ENCODE measurements at places on chromosomes 7 and 10.

GRCh38 chr10:122348512-122348911 lies 26.0 kb upstream of the PLEKHA1 start:
- no peak overlapping the region for H3K27ac ChIP-seq
- no peak overlapping the region for H3K4me3 ChIP-seq
- DNase-seq = no peak
- no peaks in the 10 kb centered on the region for H3K4me1 ChIP-seq
- no peaks in the 10 kb centered on the region for H3K36me3 ChIP-seq

GRCh38 chr10:89521368-89521767 lies 14.0 kb downstream of the SLC16A12 start:
- no peaks in the 10 kb centered on the region for H3K36me3 ChIP-seq
- H3K4me3 ChIP-seq = no peak overlapping the region
- H3K27ac ChIP-seq = no peak overlapping the region
- no peak for DNase-seq

- H3K4me3 ChIP-seq = no peak overlapping the region
- H3K27ac ChIP-seq = no peak overlapping the region
- H3K27me3 ChIP-seq = peaks cover 13% of the 10 kb centered on the region
- no peaks in the 10 kb centered on the region for H3K36me3 ChIP-seq
- no peaks in the 10 kb centered on the region for H3K4me1 ChIP-seq
Observed at GRCh38 chr10:97704341-97704740, 9.2 kb upstream of the MARVELD1 start.

DNA sequence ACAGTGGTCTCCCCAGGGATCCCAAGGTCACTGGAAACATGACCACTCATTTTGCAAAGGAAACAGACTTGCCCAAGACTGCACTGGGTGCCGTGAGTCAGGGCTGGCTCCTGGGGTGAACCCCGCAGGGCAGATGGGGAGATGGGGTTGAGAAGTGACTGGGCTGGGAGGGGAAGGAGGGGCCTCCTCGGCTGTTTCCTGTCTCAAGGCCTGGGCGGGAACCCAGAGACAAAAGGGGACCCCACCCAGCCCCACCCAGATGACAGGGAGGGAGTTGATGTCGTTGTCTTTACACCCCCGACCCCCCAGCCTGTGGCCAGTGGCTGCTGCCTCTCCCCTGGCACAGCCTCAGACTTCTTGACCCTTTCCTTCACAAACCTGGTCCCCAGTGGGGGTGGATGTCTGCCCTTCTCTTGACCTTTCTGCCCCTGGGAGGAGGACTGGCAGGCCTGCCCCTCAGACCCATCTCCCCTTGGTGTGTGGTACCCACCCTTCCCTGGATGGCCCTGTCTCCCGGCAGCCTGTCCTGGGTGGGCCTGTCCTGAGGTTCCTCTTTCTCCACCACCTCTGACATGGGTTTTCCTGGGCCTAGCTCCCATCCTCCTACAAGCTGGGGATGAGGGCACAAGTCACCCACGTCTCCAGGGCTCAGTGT lies 1.4 kb downstream of the MYO1G start:
- peaks cover 51% of the 10 kb centered on the region for H3K4me1 ChIP-seq
- peak overlapping the region; percentile 90 for H3K27ac ChIP-seq

GRCh38 chr10:66931340-66931948 lies 5.6 kb downstream of the LRRTM3 start:
- H3K36me3 ChIP-seq = no peaks in the 10 kb centered on the region
- H3K4me1 ChIP-seq = no peaks in the 10 kb centered on the region

DNA sequence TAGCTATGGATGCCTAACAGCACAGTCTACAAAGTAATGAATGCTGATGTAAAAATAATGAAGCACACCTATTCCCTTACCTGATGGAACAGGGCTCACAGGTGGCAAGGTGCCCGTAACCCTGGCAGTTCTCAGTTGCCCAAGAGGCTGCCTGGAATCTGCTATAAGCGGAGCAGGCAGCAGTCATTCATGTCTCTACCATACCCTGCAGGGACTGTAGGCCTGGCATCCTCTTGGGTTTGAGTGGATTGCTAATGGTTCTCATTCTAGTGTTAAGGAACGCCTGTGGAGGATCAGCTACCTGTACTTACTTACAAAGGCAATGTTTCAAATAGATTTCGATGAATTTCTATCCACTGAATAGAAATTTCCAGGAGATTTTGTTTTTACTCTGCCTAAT lies 38.4 kb downstream of the BAIAP2L1 start:
- H3K4me3 ChIP-seq = no peak overlapping the region
- no peak overlapping the region for H3K27ac ChIP-seq
- DNase-seq = no peak

DNA sequence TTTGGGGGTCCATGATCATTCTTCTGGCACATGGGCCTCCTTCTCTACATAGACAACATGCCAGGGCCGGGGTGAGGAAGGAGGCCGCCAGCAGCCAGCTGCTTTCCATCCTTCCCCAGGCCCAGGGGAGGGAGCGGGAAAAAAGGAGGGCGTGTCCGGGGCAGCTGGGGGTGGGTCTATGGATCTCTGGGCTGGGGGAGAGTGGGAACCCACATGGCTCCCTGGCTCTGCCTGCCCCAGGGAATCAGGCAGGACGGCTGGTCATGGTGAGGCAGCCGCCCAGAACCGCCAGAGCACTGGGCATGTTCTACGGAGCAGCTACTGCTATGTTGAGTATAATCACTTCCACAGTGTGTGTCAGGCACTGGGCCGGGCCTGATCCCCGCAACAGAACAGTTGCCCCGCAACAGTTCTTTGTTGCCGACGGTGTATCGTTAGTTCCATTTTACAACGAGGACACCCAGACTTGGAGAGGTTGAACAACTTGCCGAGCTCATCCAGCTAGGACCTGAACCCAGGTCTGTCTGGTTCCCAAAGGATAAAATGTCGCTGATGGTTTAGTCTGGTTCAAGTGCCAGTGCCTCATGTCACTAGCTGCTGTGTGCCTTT lies 6.4 kb upstream of the IRF5 start:
- peaks cover 8% of the 10 kb centered on the region for H3K4me1 ChIP-seq
- H3K36me3 ChIP-seq = peaks cover 2% of the 10 kb centered on the region
- H3K27ac ChIP-seq = no peak overlapping the region
- H3K27me3 ChIP-seq = peaks cover 6% of the 10 kb centered on the region
- H3K4me3 ChIP-seq = no peak overlapping the region

- H3K36me3 ChIP-seq = no peaks in the 10 kb centered on the region
- H3K27me3 ChIP-seq = peaks cover 29% of the 10 kb centered on the region
- H3K4me1 ChIP-seq = peaks cover 4% of the 10 kb centered on the region
- H3K27ac ChIP-seq = no peak overlapping the region
- DNase-seq = no peak
Observed at GRCh38 chr7:101185258-101185839, 5.3 kb upstream of the NAT16 start.

DNA sequence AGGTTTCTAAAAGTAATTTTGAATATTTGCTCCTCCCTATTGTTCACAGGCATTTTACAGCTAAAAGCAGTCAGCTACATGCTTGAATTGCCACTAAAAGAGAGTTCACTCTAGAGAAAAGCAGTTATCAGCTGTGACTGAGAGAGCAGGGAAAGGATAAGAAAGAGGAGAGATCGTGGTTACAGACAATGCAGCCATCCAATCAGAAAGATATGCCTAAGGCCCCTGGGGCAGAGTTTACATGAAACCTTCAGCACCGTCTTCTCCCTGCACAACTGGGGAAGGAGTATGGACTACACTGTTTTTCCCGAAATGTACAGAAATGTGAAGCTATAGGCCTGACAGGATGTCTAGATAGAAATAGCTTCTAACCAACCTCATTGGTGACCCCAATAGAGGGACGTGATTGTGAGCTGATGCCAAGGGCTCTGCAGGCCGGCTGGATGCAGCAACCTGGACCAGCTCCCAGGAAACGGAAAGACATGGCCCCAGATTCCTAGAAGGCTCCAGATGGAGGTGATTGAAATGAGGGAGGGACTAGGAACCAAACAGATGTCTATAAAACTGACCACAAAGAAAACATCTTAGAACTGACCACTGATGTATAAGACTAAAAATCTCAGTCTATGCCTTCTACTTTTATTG lies 3.2 kb upstream of the VSTM4 start:
- no peaks in the 10 kb centered on the region for H3K36me3 ChIP-seq
- no peak overlapping the region for H3K4me3 ChIP-seq
- H3K27me3 ChIP-seq = peaks cover 53% of the 10 kb centered on the region
- H3K27ac ChIP-seq = no peak overlapping the region

GRCh38 chr7:148274118-148274517 lies 316.4 kb upstream of the C7orf33 start:
- H3K27me3 ChIP-seq = no peaks in the 10 kb centered on the region
- H3K4me1 ChIP-seq = no peaks in the 10 kb centered on the region
- no peak overlapping the region for H3K4me3 ChIP-seq
- H3K27ac ChIP-seq = no peak overlapping the region
- DNase-seq = no peak
- no peaks in the 10 kb centered on the region for H3K36me3 ChIP-seq

GRCh38 chr10:47315421-47315820 lies 6.8 kb upstream of the GDF2 start:
- no peaks in the 10 kb centered on the region for H3K27me3 ChIP-seq
- no peaks in the 10 kb centered on the region for H3K36me3 ChIP-seq
- H3K4me3 ChIP-seq = no peak overlapping the region
- no peak overlapping the region for H3K27ac ChIP-seq
- no peak for DNase-seq

- H3K36me3 ChIP-seq = peaks cover 11% of the 10 kb centered on the region
- no peak for DNase-seq
- H3K4me3 ChIP-seq = no peak overlapping the region
- H3K27me3 ChIP-seq = no peaks in the 10 kb centered on the region
- no peak overlapping the region for H3K27ac ChIP-seq
- H3K4me1 ChIP-seq = peaks cover 14% of the 10 kb centered on the region
Observed at GRCh38 chr10:102302611-102303010, 57.3 kb downstream of the GBF1 start.

DNA sequence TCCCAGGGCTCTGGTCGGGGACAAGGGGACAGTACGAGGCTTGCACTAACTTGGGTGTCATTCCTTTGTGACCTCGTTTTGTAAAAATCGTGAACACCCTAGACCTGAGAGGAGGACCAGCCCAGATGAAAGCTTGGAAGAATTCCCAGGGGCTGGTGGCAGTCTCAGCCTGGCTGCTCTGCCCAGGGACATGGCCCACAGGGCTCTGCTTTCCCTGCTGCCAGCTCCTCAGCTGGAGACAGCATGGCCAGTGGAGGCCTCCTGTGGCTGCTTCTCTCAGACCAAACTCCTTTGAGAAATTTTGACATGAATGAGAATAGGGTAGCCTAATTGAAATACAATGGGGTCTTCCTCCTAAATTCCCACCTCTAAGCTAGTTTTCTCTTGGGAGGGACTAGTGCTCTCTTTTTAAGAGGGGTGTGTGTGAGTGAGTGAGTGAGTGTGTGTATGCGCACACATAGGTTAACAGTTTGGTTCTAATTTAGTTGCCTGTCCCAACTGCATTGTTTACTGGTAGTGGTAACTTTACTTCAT lies 140.3 kb upstream of the EFCAB10 start:
- no peak overlapping the region for H3K4me3 ChIP-seq
- H3K27ac ChIP-seq = no peak overlapping the region
- DNase-seq = no peak

GRCh38 chr7:102973096-102973802 lies 60.4 kb downstream of the LRRC17 start:
- H3K36me3 ChIP-seq = no peaks in the 10 kb centered on the region
- no peak for DNase-seq
- no peak overlapping the region for H3K27ac ChIP-seq
- no peak overlapping the region for H3K4me3 ChIP-seq
- no peaks in the 10 kb centered on the region for H3K27me3 ChIP-seq

GRCh38 chr7:36301914-36302771 lies 87.5 kb upstream of the ANLN start:
- H3K4me1 ChIP-seq = no peaks in the 10 kb centered on the region

DNA sequence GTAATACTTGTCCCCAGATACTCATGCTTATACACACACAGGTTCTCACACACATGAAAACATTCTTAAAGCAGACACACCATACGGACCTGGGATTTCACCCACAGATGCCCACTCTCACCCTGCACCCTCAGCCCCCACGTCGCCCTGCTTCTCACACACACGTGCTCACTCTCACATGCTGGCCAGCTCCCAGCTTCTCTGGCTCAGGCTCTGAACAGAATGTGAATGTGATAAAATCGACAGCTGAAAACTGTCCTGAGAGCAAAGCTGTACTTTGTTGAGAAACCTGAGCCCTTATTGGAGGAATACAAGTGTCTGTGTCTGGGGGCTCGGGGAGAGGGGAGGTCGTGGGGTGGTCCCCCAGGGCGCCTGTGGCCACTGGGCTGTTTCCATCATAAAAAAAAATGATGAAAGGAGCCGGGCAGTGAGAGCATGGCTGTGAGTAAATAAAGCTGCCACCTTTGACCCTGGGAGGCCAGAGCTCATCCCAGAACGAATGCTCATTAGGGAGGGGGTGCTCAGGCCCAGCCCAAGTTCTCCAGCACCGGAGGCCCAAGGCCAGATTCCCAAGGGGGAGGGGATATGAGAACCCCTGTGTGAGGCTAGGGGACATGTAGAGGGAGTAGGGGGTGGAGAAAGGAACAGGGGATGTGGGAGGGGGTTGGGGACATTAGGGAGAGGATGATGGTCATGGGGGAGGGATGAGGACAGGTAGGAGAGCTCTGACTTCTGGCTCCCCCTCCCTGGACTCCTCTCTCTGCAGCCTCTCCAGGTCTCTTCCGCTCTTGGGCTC lies 18.1 kb upstream of the TLX1 start:
- H3K36me3 ChIP-seq = no peaks in the 10 kb centered on the region
- peaks cover 44% of the 10 kb centered on the region for H3K27me3 ChIP-seq
- no peaks in the 10 kb centered on the region for H3K4me1 ChIP-seq
- no peak for DNase-seq
- H3K4me3 ChIP-seq = no peak overlapping the region
